ENCODE measurements at places on chromosomes 3 and 15. TPM values are rescaled to one million over a fixed set of nuclear protein-coding genes. Genes with fewer than 3 reads are reported as not detected.

PPP1R14D gene
- total RNA-seq, result not detected

PLIN1 gene
- 9.9 TPM for total RNA-seq

- DNase-seq, result no peak
Measured at GRCh38 chr3:105907777-105908176, 39.0 kb upstream of the CBLB start.

DNA sequence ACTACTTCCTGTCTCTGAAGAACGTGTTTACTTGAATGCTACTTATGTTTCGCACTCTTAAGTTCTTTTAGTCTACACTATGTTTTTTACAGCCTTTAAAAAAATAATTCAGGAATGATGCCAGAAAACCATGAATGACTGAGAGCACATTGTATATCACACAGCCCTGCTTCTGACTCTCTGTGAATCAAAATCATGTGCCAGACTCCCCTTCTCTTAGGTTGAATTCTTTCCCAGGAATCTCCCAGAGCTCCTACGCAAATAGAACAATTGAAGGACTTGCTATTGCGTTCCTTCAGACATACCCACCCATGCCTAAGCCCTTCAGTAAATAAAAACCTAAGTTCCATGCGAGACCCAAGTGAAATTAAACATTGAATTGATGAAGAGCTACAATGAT lies 782.0 kb upstream of the ALCAM start:
- DNase-seq, result no peak

DNA sequence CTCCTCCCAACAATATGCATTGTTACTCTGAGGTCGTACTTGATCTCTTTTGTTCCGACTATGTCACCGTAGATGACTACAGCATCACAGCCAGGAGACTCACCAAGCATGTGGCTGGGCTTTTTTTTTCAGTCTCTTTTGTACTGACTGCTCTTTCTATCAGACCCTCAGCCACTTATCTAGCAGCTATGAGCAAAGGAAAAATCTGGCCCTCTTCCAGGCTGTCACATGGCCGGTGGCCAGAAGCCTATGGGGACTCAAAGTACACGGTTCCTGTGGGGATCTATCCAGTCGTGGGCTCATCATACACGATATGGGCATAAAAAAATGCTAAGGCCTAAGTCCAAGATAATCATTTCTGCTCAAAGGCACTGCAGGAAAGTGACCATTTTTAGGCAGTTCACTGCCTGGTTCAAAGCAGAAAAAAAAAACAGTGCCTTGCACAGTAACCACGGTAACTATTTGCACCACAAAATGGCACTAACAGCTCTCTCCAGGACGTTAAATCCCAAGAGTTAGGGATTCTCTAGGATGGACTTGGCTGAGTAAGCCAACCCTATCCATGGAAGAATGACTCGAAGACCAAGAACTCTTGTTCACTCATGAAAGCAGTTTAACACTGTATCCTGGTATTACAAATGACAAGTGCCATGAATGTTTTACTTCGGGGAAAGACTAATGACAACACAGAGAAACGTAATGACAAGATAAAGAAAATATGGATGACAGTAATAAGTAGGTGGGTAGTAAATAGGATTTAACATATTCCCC lies 50.3 kb downstream of the SHQ1 start:
- DNase-seq, result peak; percentile 67

GRCh38 chr3:14299767-14300166 lies 102.6 kb upstream of the SLC6A6 start:
- no peak for DNase-seq

- DNase-seq, result no peak
Measured at GRCh38 chr3:111919370-111920065, 59.3 kb upstream of the ABHD10 start.

DNA sequence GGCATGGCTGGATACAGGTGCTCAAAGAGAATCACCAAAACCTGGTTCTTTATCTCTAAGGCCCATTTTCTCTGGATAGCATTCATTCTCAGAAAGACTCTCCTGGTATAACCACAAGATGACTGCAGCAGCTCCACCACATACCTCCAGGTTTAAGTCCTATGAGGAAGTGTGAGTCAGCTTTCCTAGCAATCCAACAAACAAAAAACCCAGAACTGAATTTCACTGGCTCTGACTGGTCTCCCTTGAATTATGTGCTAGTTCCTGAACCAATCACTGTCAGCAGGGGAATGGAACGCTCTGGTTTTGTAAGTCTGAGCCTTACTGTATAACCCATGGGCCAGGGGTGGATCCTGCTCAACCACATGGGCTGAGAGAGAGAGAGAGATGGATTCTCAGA lies 27.2 kb downstream of the MRPL46 start:
- no peak for DNase-seq

- DNase-seq, result no peak
Measured at GRCh38 chr3:17891139-17891856, 148.9 kb upstream of the TBC1D5 start.

- no peak for DNase-seq
Measured at GRCh38 chr15:92687195-92687602, 31.6 kb upstream of the FAM174B start.

- no peak for DNase-seq
Measured at GRCh38 chr15:28901587-28901980, 15.8 kb downstream of the APBA2 start.

DNA sequence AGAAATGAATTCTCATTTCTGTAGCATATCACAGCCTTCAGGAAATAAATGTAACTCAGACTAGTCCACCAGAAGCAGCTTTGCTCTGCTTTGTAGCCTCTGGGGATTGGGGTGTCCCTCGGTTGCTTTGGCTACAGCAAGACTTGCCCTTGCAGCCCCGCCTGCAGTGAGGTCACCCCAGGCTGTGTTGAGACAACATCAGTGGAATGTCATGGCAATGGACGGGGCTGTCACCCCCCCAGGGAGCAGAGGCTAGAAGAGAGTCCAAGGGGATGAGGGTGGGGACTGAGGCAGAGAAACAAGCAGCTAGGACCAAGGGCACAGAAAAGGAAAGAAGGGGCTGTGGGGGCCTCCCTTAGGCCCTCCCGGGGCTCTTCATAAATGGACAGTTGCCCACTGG lies 854 bp downstream of the CLEC3B start:
- DNase-seq, result peak; percentile 94

DNA sequence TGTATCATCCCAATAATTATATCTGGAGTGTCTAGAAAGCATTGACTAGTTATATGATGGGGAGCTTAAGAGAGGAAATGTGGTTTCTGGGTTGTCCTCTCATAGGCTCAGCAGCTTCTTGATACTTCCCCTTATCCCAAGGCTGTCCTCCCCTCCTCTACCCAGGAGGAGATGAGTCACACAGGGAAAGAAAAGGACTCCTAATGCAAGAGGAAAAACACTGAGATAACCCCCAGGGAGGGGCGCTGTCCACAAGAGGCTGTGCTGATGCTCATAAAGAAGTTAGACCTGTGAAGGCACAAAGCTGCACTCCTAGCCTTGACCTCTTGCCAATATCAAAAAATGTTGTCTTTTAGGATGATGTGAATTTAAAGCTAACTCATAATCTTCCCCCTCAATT lies 28.8 kb upstream of the GYG1 start:
- DNase-seq, result no peak
